Kidney epithelial cell (primary cell): ENCODE measurements at places on chromosomes 1 and 21. TPM values are rescaled to one million over a fixed set of nuclear protein-coding genes. Genes with fewer than 3 reads are reported as not detected.

DNA sequence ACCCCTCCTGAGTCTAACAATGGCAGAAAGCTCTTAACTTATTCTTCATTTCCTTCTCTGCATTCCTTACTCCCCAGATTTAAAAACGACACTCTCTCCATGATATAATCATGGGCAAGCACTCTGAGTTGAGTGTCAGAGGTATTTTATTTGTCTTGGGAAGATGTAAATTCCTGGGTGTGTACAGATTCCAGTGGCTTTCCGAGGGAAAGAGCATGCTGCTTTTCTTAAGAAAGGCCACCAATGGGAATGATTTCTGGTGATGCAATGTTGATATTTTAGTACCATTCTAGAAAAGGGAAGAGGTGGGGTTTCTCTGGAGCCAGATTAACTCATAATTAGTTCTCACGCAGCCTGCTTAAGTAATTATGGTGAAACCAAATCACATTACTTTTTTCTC, 47.8 kb upstream of the BTG3 start:
- no peak for DNase-seq

DNA sequence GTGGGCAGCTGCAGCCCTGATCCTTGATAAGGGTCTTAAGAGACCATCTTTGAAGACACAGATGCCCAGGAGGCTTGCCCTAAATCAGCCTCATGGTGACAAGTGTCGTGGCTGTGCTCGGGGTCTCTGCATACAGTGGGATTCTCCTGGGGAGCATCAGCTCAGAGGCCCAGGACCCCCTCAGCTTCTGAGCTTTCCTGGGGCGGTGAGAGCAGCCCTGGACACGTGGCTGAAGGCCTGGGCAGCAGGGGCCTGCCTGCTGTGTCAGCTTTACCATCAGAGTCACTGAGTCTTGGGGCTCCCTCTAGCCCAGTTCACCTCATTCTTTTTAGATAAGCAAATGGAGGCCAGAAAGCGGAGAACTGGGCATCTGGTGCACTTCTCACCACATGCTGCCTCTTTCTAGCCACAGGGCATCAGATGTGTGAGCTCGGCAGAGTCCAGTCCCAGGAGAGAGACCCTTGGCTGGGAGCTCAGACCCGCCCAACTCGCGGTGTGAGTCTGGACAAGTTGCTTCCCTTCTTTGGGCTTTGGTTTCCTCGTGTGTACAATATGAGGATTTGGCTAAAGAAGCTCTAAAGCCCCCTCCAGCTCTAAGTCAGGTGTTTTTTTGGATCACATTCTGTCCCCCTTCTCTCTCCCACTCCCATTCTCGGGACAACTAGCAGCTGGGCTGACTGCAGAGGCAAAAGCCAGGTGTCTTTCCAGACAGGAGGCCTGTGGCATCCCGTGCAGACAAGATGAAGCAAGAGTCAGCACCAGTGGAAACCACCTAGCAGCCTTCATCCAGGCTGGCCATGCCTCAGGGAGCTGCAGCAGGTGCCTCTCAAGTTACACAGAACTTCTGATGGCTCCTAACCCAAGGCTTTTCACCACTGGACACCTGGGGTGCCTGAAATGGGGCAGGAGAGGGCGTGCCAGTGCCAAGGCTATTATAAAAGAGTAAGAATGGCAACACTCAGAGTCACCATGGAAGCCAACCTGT, 119.1 kb downstream of the KCNN3 start:
- DNase-seq = no peak

The C1orf105 gene
- not detected in 2 replicates for total RNA-seq

DNA sequence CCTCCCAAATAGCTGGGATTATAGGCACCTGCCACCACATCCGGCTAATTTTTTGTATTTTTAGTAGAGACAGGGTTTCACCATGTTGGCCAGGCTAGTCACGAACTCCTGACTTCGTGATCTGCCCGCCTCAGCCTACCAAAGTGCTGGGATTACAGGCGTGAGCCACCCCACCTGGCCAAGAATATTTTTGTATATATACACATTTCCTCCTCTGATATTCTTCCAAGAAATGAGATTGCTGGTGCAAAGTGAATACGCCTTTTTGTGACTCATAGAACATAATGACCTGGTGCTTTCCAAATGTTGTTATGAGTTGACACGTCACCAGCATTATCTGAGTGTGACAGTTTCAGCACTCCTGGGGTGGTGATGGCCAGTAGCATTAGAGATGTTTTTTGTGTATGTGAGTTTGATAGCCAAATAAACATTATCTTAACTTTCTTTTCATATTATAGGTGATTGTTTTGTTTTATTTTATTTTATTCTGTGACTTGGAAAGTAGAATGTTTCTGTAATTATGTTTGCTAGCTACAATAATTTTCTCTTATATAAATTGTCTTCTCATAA, 54.9 kb downstream of the KCNK1 start:
- DNase-seq = no peak

- DNase-seq = no peak
Observed at GRCh38 chr21:45532826-45533360, 9.3 kb downstream of the SLC19A1 start.

GRCh38 chr1:40435471-40435870, 14.8 kb upstream of the ZFP69B start:
- DNase-seq = no peak

GRCh38 chr21:46322351-46323226, 1.1 kb downstream of the C21orf58 start:
- no peak for DNase-seq

DNA sequence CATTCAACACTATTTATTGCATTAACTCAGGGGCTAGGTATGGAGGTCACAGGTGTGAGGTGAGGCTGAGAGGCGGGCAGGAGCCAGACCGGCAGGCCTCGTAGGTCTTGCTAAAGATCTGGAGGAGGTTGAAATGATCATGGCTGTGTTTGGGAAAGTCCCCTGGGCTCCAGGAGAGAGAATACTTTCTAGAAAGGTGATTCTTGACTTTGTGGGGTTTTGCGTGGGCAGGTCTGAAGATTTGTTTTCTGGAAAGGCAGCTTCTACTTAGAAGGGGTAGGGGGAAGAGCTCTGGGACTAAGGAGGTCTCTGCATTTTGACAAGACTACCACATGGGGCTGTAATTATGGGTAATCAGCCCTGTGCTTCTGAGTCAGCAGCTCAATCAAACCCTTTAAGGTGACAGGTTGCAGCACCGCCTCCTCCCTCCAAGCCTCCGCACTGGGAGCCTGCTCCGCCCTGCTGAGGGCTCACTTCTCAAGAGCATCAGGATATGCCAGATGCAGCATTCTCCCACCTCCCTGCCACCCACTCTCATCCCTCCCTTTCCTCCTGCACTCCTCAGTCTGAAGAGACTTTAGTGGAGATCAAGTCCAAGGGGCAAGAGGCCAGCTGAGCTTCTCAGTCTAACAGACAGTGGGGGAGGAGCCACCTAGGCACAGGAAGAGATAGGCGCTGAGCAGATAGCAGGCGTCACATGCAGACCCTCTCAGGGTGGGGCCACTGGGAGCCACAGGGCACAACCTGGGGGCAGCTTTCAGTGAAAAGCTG, 30.5 kb downstream of the SLC30A1 start:
- no peak for DNase-seq

The TMEM82 gene
- not detected in 2 replicates for total RNA-seq

DNA sequence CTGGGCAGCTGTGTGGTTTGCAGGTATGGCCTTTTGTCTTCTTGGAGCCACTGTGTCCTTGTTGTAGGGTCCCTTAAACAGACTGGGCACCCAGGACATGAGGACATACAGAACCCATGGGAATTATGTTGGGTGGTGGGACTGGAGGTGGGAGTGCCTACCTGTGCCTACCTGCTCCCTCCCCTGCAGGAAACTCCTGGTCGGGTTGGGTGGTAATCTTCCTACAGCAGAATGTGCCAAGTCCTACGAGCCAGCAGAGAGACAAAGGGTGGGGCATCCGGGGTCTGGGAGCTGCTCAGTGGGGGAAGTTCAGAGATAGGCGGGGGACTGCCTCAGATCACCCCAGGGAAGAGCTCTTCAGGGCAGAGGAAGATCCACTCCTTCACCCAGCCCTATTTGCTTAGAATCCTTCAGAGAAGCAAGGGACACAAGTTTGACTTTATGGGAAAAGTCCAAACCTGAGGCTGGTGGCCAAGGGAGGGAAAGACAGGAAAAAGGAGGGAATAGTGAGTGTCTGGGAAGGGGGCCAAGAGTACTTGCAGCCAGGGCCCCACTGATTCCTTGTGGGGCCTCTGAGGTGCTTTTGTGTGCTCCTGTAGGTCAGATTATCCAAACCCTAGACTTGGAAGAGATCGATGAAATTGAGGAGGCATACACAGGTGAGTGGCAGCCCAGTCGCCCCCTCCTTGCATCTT, 58.3 kb downstream of the KIF21B start:
- no peak for DNase-seq

- DNase-seq = peak; percentile 77
Observed at GRCh38 chr1:25890239-25891034, 14.9 kb upstream of the PAQR7 start.

DNA sequence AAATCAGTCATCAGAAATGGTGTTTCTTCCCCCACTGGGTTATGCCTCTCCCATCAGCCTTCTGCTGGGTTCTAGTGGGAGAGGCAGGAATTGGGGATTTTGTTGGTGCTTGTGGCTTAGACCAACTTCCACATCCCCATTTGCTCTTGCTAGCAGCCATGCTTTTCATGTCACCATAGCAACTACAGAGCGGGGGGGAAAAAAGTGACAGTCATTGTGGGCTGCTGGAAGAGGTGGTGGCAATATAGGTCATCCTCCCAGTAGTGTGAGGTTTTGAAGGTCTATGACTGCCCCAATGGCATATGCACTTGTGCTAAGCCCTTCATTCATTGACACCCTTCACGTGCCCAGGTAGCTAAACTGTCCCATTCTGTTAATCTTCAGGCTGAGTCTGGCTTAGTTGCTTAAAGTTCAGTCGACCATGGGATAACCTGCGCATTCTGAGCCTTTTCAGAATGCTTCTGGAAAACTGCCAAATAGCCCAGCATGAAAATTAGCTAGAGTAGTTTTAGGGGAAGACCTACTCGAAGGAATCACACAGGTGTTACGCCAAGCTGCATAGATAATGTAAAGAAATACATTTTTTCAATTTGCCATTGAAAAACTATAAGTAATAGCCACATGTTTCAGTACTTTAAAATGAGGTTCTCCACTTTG, 53.7 kb upstream of the ZNF326 start:
- DNase-seq = no peak

DNA sequence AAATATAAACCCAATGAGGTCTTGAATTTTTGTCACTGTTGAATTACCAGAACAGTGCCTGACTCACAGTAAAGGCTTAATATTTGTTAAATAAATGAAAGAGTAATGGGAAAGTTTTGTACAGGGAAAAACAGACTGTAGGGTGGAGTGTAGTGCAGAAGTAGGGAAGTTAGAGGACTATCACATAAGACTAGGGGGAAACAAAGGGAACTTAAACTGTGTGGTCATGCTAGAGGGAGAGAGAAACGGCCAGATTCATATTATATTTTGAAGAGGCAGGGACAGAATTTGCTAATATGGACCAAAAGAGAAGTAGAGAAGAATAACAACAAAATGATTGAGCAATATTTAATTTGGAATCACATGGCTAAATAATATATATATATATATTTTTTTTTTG, 14.8 kb downstream of the CTSK start:
- DNase-seq = no peak

DNA sequence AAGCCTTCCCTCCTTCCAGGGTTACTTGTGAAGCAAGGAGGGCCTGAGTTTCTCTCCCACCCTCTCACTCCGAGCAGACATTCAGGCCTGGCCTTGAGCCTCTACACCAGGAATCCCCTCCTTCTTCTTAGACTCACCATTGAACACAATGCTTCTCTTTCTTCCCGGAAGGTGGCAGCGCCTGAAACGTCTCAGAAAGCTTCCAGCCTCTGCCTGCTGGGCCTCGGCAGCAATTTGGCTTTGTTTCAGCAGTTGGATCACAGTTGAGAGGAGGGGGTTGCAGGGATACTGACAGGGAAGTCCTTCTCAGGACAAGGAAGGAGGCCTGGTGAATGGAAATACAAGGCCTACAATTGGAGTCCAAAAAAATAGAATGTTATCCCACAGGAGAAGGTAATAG, 6.3 kb downstream of the CLDN8 start:
- no peak for DNase-seq

GRCh38 chr1:153422450-153423068, 6.2 kb downstream of the S100A7A start:
- DNase-seq = peak; percentile 5

DNA sequence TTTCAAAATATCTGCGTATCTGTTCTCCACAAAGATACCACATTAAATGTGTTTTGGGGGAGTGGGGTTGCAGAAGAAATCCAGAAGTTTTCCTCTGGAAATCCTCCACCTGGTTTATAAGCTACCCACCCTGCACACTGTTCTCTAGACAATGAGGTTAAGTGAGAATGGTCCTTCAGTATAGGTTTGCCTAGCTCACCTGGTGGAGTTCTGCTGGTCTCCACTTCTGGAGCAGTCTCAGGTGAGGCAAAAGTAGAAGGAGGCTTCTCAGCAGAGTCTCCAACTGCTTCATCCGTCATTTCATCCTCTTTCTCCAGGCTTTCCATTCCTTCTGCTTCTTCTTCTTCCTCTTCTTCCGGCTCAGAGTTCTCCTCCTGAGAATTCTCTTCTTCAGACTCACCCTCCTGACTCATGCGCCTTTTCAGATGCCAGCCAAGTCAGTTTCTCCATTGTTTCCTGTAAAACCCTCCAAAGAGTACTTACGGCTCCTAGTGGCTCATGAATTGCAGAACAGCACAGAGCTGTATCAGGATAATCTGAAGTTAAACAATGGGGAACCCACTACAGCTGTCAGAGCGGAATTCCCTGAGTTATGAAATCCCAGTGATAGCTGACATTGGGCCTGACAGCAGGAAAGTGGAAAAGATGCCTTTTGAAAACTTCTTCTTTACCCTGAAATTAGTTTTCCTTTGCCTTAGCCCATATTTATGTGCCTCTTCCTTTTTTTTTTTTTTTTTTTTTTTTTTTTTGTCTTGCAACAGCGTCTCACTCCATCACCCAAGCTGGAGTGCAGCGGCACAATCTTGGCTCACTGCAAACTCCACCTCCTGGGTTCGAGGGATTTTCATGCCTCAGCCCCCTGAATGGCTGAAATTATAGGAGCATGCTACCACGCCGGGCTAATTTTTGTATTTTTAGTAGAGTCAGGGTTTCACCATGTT, 38.5 kb downstream of the MSTO1 start:
- DNase-seq = peak; percentile 77

The IQGAP3 gene
- 8.0 and 9.4 TPM in 2 replicates for total RNA-seq

DNA sequence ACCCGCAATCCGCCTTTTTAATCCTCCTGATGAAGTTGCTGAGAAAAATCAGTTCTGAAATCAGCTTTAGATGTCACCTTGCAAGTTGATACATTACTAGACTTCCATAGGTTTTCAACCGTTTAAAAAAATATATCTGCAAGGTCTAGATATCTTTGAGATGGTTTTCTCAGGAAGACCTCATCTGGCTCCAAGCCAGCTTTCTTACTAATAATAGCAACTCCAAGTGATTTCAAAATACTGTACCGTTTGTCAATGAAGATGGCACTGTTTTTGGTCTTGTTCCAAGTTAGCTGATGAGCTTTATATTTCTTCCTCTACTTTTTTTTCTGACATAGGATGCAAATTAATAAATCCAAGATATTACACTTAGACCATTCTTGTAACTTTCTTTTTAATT, 40.3 kb downstream of the LRRC8C start:
- DNase-seq = no peak

DNA sequence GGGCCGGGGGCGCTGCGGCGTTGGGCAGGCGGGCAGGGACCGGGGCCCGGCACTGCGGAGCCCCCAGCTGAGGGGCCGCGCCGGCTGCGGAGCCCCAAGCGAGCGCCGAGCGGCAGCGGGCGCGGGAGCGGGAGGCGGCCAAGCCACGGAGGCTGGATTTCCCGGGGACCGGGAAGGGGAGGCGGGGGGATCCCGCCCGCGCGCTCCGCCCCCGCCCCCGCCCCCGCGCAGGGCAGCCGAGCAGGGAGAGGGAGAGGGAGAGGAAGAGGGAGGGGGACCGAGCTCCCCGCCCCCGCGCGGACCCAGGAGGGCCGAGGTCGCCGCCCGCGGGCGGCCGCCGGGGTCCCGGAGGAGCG, at the start of gene DLGAP3:
Gene DLGAP3 (minus strand): TSS at position 154 of the 356 bp plus-strand sequence. CDS start 24,267 bp downstream, outside the sequence.
- DNase-seq = no peak
